RCC 7860 (cell line): ENCODE measurements at places on chromosomes 1 and 21.

DNA sequence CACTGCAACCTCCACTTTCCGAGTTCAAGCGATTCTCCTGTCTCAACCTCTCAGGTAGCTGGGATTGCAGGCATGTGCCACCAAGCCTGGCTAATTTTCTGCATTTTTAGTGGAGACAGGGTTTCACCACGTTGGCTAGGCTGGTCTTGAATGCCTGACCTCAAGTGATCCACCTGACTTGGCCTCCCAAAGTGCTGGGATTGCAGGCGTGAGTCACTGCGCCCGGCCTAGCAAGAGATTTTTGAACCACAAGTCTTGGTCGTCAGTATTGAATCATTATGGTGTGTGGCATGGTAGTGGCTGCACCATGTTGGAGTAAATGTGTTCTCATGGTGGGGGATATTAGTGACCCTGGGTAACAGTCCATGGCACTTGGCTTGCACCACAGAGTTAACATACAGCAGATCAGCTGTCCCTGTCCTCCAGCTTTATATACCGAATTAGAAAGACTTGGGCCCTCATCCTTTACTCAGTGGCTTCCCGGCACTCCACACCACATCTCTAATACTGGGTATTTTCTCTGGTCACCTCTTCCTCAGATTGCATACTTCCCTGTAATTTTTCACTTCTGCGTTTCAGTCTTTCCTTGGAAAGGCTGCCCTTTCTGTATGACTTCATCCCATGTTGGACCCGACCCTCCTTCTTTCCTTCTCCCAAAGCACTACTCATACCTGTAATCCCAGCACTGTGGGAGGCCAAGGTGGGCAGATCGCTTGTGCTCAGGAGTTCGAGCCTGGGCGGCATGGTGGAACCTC is 25.1 kb downstream of the AK4 start:
- DNase-seq = peak; percentile 87

DNA sequence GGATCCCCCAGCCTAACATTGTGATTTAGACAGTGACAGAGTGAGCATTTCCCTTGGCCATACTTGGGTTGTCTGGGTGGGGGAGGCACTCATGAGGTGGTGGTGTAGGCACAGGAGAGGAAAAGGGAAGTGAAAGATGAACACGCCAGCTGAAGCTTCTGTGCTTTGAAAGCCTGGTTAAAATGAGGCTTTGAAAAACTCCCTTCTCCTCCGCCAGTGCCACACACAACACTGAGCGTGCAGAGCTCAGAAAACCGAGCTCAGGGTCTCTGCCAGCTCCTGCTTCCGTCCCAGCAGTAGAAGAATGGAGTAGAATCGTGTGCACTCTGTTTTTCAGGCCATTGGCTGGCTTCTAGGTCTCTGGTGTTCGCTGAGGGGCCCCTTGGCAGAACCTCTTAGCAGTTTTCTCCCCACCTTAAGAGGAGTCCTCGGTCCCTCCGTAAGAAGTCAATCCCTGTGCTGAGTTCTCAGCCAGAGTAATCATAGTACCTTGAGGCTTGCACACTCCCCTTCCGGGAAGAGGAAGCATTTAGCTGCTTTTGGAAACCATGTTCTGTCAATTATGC is 12.9 kb downstream of the PLEKHM2 start:
- DNase-seq = no peak

DNA sequence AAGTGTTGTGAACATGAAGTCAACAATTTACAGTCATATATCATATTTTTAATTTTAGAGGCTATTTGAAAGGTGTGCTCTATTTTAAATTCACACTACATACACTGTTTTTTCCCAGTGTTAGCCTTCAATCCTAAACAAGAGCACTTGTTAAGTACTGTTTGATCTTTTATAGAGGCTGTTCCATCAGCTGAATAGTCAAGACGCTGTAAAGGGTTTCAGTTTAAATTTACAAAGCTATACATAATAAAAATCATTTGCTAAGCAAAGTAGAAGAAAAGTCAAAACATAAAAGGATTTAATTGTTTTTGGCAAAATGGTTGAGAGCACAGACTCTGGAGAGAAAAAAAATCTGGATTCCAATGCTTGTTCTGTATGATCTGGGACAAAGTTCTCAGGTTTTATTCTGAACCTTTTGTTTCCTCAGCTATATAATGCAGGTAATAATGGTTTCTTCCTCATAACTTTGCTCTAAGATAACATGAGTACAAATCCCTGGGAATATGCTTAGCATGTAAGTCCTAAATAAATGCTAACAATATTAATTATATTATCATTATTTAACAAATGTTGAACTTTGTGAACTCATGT is 44.3 kb downstream of the RBM11 start:
- DNase-seq = no peak

DNA sequence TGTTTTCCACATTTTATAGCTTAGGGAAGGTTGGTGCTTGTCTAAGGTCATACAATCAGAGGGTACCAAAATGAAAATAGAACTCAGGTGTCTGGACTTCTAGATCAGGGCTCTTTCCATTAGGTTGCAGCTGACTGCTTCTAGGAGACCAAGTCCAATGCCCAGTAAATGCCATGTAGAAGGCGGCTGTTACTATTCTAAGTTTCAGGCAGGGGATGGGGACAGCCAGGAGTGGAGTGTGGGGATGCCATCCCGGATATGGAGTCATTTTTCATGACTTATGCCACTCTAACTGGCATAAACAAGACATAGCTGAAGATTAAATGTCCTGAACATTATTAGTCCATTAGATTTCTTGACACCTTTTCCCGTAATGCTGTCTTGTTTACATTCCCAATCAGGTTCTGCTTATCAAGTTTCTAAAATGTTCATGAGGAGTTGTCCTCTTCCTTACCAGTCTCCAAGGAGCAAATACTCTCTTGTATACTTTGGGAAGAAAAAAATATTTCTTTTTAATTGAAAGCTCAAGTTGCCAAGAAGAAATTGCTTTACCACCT is 31.5 kb downstream of the XCL1 start:
- DNase-seq = no peak

DNA sequence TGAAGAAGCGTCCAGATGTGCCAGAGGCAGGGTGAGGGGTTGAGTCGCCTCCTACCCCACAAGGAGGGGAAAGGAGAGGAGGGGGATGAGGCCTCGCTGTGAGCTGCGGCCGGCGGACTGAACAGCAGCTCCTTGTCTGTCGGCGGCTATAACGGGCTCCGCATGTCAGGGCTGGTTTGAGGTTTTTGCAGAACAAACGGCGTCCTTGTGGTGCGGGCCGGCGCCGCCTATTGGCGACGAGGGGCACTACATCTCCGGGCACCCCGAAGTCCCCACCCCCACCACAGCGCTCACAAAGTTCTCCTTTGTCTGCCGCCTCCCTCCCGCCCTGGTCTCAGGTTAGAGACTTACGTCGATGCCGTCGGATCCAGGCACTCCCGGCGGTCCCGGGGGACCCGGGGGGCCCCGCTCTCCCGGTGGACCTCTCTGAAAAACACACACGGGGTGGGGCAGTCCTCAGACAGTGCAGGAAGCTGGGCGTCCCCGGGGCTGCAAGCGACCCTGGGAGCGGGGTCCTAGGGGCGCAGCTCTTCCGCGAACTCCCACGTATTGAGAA is 1.8 kb downstream of the COL9A2 start:
- DNase-seq = no peak

DNA sequence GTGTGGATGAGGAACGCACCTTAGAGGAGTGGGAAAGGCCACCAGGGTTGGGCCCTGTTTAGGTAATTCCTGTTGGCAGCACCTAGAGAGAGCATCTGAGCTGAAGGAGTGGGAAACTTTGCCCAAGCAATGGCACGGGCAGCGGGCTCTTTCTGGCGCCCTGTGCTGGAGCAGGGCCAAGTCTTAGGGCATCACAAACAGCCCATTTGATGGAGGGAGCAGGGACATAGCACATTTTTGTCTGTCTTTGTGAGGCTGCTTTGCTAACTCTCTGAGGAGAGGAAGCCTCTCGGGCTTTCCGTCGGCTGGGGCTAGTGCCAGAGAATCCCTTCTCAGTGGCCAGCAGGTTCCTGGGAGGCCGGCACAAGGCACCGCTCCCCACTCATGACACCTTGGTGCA is 22.5 kb upstream of the CNTN2 start:
- no peak for DNase-seq

- DNase-seq = no peak
Measured at GRCh38 chr1:16077406-16078245, 4.2 kb upstream of the FAM131C start.

- no peak for DNase-seq
Measured at GRCh38 chr21:37542512-37542911, 175.9 kb downstream of the DYRK1A start.

- DNase-seq = no peak
Measured at GRCh38 chr1:226681652-226682493, 57.2 kb downstream of the ITPKB start.

- DNase-seq = no peak
Measured at GRCh38 chr1:85449356-85449755, 15.6 kb downstream of the DDAH1 start.

DNA sequence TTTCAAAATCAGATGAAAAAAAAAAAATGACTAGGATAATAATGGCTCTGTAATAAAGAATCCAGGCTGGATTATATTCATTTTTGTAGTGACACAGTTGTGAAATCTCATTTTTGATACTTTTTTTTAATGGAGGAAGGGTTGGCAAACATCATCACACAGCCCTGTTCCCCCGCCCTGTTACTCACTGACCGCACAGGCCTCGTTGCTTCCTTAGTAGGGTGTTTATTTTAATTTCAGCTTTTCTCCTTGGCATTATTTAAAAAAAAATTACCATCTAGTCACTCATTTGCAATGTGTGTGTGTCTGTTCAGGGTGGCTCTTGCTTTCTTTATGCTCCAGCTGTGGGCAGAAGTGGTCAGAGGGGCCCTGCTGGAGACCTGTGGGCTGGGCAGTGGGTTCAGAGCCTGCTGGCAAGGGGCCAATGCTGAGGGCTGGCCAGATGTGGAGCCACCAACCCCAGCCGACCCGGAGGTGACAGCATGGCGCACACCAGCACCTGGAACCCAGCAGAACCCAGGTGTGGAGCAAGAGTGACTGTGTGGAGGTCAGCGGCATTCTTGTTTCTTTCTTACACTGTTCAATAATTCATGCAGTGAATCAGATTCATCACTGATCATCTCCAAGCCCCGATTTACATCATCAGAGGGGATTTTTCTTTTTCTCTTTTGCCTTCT is 44.6 kb downstream of the ZSCAN20 start:
- no peak for DNase-seq

- DNase-seq = no peak
Measured at GRCh38 chr1:18537386-18538306, 56.9 kb downstream of the KLHDC7A start.

DNA sequence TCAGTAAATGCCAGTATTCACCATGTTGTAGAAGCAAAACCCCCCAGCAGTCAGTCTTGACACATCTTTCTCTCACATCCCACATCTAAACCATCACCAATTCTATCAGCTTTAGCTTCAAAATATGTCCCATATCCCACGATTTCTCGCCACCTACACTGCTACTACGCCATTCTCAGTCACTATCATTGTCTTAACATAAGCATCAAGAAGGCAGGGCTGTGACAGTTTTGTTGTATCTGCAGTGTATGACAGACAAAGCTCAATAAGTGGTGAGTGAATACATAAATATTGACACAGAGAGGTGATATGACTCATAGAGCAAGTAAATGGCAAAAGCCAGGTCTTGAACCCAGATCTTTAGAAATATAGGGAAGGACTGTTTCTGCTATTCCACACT is 59.9 kb downstream of the JAK1 start:
- DNase-seq = no peak

DNA sequence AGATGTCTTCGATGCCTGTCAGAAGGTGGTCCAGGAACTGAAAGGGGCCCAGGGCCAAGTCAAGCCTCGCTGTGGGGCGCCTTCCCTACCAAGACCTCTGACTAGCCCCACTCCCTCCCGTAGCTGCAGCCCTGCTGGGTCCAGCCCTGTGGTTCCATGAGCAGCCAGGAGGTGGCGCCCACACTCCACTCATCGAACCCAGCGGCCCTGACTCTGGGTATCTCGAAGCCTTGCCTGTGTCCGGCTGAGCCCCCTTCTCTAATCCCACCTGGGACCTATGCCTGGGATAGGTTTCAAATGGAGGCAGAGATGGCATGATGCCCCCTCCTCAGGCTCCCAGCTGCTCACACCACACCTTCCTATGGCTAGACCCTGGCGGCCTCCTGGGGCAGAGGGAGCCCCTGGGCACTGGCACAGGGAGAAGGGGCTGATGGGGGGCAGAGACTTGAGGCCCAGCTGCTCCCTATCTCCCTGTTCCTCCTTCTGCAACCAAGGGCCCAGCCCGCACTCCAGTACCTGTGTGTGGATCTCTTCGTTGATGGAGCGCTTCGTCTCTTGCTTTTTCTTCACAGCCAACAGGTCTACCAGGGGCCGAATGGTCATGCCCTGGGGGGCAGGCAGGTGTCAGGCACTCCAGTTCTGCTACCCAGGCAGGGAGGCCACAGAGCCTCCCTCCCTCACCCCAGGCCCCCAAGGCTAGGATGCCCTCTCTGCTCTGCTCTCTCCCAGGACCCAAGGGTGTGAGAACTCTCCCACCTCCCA is 52.0 kb downstream of the SLC9A1 start:
- DNase-seq = peak; percentile 37

GRCh38 chr1:97909266-97909665 is 11.6 kb downstream of the DPYD start:
- DNase-seq = no peak

DNA sequence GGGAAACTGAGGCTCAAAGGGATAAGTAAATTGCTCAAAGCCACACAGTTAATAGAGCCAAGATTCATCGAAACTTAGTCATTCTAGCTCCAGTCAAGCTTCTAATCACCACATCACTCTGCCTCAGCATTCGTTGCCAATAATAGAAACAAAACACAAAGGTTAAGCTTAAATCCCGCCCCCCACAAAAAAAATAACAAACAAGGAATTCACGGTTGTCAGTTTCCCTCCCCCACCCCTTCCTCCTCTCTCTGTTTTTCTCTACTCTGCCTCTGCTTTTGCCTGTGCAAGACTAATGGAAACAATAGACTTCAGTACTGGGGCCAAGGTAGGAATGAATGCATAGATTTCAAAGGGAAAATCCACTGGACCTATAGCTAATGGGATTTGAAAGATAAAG is 70.7 kb upstream of the ZNF644 start:
- DNase-seq = peak; percentile 42

GRCh38 chr1:177190308-177190970 is 19.7 kb downstream of the BRINP2 start:
- DNase-seq = peak; percentile 12

DNA sequence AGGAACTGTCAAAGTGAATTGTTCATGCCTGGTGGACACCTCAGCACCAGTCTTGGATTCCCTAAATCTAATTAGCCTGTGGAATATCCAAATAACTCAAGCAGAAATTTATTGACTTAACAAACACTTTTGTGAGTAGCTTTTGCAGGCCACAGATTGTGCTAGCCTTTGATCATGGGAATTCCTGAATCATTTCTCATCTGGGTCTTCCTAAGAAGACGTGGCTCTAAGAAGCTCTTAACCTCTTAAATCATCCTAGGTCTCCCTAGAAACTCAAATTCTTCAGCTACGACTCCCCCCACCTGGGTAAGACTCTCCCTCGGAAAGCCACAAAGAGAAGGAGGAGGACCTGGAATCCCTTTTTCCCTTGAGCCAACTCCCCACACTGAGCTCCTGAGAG is 53.8 kb upstream of the PSEN2 start:
- DNase-seq = peak; percentile 91
